ENCODE measurements at places on chromosomes 11 and 22.
A peak's percentile ranks its signal among the peaks of the same experiment; 100 is the strongest.

DNA sequence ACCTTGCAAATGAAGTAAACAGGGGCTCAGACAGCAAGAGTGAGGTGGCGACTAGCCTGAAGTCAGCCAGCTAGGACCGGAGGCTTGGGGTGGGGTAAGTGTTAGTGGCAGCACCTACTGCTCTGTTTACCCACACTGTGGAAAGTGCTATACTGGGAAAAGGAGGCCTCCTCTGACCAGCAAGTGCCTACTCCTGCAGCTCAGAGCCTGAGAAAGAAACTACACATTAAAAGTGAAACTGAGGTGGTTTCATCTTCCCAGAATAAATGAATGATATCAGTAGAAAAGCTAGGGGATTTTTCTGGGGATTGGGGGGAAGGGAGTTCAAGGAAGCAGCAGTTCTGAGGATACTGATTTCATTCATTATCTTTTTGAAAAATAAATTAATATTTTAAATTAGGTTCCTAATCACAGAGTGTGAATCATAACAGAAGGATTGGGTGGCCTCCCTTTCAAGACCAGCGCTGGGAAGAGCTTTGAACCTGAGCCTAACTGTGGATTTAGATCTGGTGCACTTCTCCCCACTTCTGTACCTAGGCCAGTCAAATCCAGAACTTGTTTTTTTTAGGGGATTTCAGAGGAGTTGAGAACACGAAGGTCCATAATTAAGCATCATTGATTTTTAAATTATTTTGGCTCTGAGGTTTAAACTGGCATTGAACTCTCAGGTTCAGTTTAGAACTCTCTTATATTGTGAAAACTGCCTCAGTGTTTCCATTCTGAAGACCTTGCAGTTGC is 48.1 kb upstream of the GRAMD1B start:
- no peak for DNase-seq

DNA sequence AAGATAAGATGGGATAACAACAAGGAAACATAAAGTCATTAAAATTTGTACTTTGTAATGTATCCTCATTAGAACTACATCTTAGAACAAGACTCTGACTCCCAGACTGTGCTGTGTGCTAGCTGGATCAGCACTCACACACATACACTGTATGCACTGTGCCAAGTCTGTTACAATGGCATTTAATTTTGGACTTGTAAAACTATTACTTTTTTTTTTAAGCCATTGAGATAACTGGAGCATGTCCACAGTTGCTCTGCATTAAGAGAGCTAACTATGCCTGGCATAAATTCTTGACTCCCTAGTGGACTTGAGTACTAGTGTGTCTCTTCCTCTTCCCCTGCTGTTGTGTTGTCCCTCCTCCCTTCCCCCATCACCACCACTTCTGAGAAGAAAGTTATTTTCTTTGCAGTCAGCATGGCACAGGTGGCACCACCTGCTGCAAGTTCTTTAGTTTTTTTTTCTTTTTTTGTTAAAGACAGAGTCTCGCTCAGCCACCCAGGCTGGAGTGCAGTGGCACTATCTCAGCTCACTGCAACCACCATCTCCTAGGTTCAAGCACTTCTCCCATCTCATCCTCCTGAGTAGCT is 268.6 kb downstream of the TMEM135 start:
- DNase-seq, result no peak

- DNase-seq, result no peak
Observed at GRCh38 chr11:81039916-81040524, 1599.2 kb upstream of the TENM4 start.

- DNase-seq, result no peak
Observed at GRCh38 chr11:91786097-91786496, 438.5 kb upstream of the FAT3 start.

DNA sequence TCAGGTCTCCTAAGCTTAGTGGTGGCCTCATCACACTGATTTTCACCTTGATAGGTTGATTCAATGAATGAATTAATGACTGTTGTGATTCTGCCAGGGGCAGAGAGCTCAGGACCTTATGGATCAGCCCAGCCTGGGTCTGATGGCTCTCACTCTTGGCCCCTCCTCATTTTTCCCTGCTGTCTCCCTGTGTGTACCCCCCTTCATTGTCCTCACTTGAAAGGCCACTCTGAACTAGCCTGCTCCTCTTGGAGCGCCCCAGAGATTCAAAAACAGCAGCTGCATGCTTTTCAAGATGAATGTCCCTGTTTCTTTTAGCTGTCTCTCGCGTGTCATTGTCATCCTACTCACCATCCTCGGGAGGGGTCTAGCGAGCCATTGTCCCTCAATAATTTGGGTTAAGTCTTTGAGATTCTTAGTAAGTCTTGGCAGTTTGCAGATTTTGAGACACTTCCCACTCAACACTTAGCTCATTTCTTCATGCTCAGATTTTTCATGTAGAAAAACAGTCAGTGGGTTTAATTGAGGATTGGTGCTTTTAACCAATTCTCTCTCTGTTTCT is 42.5 kb upstream of the MICAL2 start:
- no peak for DNase-seq

GRCh38 chr22:28064920-28065319 is 145.9 kb upstream of the PITPNB start:
- no peak for DNase-seq

DNA sequence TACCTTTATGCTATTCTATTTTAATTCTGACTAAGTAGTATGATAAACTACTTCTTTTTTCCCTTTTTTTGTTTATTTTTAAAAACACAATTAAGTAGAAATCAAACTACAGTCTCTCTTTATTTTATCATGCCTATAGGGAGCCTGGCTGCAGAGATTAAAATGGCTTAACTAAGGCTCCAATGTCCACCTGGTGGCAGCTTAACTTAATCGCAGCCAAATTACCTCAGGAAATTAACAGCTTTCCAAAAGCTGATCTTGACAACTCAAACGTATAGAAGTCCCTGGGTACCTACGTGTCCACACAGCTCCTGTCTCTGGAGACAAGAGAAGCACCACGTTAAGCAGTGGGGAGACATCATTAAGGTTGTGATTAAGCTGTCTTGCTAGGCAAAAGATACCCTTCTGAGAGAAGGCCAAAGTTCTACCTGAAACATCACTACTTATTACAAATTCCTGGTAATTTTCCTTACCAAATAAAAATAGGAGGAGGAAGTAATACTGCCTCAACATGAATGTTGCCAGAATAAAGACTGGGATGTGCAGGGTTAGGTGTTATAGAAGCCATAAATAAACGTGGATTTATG is 63.2 kb upstream of the SNX19 start:
- DNase-seq, result no peak

- DNase-seq, result no peak
Observed at GRCh38 chr11:84837402-84838069, 789.6 kb downstream of the DLG2 start.

GRCh38 chr11:119993722-119994121 is 144.2 kb downstream of the TRIM29 start:
- no peak for DNase-seq

DNA sequence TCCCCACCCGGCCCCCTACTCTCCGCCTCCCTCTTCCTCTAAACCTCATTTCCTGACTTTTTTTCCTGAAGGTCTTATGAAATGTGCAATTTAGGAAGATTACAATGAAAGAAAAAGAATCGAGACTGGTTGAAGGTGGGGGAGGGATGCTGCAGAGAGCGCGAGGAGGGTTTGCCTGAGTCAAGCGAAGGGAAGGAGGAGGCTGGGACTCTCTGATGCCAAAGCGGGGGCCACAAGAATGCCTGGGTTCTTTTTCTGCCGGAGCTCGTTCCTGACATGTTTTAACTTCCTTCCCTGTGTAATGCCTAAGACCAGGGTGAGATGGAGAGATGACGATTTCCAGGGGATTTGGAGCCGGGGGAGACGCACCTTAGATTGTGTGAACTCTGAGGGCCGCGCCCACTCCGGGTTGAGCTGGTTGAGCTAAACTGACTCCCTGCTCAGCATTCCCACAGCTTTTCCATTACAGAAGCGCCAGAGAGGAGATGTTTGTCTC is 270.5 kb upstream of the SORL1-AS1 start:
- no peak for DNase-seq

DNA sequence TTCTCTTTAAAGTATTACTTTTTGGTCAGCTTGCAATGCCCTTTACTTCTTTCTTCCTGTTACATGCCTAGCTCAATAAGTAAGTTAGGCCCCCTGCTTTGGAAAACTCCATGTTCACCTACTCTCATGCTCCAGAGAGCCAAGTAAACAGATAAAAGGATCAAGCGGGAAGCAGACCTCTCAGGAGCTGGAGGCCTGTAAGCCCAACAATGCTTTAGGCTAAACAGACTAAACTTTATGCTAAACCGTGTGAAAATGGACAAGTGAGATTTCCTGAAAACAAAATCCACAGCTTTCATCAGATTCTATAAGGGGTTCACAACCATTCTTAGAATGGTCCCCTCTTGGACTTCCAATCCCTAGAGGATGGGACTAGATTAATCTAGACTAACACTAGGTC is 40.2 kb downstream of the CELF1 start:
- DNase-seq, result no peak

DNA sequence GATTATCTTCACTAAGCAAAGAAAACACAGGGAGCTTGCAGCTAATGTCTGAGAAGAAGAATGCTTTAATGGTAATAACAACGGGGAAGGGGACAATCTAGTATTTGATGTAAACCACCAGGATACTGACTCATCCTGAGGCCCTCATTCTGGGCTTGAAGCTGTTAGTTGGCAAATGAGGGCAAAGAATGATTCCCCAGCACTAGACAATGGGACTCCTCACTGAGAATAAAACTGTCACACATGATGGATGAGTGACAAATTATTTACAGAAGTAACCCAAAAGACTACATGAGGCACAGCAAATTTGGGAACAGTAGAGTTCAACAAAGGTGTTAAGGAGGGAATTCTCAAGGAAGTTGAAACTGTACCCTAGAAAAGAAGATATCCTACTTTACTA is 76.3 kb downstream of the FAM168A start:
- DNase-seq, result no peak

- DNase-seq, result no peak
Observed at GRCh38 chr11:77122576-77123212, 5.4 kb upstream of the MYO7A start.

DNA sequence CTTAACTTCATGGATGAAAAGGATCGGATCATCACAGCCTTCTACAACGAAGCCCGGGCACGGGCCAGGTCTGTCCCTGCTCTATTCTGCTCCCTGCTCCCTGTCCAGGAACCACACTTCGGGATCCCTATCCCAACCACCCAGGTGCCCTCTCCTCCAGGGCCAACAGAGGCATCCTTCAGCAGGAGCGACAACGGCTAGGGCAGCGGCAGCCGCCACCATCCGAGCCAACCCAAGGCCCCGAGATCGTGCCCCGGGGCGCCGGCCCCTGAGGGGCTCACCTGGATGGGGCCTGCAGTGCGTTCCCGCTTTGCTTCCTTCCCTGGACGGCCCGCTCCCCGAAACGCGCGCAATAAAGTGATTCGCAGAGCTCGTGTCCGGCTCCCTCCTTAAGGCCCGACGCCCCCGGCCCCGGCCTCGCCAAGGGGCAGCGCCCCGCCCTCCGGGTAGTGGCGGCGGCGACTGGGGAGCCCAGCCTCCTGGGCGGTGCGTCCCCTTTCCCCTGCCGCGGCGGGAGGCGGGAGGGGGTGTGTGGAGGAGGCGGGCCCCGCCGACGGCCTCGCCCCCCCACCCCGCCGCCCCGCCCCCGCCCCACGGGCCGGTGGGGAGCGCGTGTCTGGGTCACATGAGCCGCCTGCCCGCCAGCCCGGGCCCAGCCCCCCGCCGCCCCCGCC is at the start of gene VEGFB:
Gene VEGFB (plus strand): TSS at position 672 of the 674 bp plus-strand sequence. CDS start 250 bp downstream, outside the sequence.
- peak; percentile 34 for DNase-seq

DNA sequence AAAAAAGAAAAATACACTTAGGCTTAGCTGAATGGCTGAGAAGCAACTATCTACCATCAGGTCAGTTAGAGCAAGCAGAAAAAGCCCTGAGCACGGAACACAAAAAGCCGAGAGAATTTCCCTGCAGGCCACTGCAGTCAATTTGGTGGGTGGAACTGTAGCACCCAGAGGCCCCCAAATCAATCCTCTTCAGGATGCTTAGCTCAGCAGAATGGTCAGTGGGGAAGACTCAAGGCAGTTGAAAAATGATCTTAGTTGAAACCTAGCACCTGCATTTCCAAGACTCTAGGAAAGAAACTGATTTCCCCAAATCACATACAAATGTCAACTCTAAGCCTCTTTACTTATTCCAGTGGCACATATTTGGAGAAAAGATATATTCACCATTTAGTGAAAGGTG is 327.4 kb upstream of the SYN3 start:
- DNase-seq, result no peak

- DNase-seq, result no peak
Observed at GRCh38 chr11:111206472-111206871, 39.1 kb upstream of the POU2AF2 start.

Measured in activated naive CD8-positive, alpha-beta T cell treated with anti-CD3 and anti-CD28 coated beads, Interleukin-2, amount 50 U/mL, for 16 hours (primary cell).